ENCODE measurements at places on chromosomes 16 and 17.

- DNase-seq, result peak; percentile 37
These were observed 39.6 kb upstream of the TMEM97 start for GRCh38 chr17:28279411-28279810.

- DNase-seq, result no peak
These were observed 418.4 kb upstream of the PMFBP1 start for GRCh38 chr16:72590151-72590937.

DNA sequence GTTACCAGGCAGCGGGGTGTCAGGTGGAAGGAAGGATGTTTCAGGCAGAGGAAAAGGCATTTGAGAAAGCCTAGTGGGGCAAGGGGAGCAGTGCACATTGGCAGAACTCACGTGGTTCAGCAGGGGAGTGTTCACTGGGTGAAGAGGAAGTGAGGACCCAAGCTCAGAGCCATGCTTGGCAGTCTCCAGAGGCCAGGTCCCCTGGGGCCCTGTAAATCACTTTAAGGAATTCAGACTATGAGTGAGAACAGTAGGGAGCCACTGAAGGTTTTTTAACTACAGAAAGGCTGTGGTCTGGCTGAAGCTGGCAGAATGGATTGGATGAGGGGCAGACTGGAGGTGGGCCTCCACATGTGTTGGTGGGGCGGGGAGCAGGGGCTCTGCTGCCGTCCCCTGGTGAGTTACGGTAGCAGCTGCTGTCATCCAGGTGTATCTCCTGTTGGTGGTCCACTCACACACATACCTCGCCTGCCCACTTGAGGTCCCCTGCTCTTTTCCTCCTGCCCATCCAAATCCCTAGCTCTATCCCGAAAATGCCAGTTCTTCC lies 5.1 kb downstream of the CLEC16A start:
- no peak for DNase-seq

DNA sequence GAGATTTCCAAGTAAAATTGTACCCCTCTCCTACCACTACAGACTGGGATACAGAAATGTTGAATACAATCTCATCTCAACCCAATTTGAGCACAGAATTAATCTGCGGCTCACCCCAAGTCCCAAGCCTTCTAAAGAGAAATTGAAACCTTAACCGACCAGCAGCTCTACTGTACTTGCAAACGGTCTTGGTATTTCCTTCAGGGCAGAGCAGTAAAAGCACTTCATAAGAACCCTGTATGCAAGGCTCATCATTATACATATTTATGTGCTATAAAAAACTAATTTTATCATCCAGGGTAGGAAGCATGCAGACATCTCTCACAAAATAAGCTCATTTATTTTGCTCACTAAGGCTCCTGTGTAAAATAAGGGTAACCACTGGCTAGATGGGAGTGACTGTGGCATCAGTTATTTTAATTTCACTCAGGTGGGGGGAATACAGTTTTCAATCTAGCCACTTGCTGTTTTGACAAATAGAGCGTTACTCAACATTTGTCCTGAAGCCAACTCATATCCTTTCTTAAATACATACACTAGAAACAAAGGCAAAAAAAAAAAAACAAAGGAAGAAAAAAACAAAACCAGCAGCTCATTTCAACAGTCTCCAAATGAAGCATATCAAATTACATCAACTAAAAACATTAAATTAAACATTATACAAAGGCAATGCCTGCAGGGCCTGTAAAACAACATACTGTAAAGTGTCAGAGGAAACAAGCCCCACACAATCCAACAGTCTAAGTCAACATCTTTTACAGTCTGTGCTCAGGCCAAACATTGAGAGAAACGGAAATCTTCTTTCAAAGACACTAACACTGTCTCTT lies 65.0 kb downstream of the PARN start:
- DNase-seq, result no peak

GRCh38 chr16:19746561-19746960 lies 28.5 kb downstream of the IQCK start:
- no peak for DNase-seq

DNA sequence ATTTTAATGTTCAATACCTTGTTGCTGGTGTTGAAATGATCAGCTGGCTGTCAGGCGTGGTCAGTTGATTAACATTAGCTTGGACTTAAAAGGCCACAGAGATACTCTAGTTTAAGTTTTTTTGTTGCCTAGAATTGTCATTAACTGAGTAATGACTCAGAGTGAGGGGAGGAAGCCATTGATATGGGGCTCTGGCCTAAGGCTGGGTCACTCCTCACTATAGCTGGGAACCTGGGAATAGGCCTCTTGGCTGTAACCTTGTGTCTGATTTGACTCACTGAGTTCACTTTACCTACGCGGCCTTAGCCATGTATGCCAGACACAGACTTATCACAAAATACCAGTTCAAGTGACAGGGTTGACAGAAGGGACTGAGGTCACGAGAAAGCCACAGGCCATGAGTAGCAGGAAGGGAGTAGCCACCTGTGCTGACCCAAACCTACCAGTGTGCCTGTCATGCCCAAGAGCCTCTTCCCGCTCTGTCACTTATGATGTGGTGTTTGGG lies 37.9 kb upstream of the ADCY7 start:
- DNase-seq, result no peak

- DNase-seq, result peak; percentile 68
These were observed 13.4 kb downstream of the IRF8 start for GRCh38 chr16:85912211-85912974.

GRCh38 chr17:41524261-41524660 lies 3.8 kb downstream of the KRT19 start:
- DNase-seq, result no peak

- DNase-seq, result no peak
These were observed 37.3 kb upstream of the MMD start for GRCh38 chr17:55458978-55459377.

DNA sequence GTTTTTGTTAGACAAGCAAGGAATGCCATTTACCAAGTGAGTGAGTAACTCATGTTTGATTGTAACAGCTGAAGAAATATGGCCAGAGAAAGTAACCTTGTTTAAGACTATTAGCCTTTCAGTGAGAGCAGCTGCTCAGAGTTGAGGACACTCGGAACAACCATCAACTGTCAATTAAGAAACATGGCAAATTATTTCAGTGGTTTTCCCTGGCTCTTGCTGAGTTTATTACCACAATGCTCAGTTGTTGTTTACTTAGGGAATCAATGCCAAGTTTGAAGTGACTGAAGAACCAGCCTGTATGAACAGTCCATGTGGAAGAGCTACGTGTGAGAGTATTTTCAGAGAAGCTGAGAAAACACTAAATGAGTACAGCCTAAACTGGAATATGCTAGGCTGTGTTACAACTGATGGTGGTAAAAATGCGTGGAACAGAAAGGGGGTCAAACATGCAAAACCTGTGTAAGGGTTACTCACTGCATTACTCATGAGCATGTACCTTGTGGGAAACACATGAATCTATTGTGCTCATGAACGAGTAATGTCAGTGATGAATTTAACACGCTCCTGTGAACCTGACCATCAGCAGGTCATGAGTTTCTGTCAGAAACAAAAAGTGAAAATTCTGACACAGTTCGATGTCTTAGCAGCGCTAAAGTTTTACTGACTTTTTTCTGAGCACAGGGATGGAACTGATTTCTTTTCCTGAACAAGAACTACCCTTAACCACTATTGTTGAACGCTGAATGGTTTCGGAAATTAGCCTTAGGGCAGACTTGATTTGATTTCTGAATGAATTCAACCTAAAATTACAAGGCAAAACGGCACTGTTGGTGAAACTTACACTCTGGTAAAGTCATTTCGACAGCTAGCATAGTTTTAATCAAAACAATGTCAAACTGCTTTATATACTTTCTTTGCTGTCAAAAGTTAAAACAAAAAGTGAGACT lies 33.5 kb downstream of the GNA13 start:
- DNase-seq, result peak; percentile 53

DNA sequence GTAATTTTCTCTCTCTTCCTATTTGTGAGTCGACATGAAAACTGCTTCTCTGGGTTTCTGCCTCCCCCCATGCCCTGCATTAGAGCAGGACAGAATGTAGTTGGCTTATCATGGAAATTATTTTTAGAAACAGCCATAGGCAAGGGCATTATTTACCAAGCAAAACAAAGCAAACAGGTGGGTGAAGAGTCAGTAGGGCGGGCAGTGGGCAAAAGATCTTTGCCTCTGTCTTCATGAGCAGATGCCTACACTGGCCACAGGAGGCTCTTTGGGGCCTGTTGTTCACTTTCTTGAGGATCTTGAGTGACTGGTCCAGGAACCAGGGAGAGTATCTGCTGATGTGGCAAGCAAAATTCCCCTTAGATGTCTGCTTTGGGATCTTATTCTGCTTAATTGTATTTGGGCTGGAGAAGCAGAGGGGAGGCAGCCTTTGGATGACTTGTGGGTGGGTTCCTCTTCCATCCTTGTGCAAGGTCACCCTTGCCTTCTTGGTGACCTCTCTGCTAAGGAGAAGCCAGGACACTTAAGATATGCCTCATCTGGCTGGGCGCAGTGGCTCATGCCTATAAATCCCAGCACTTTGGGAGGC lies 42.5 kb upstream of the CLEC19A start:
- no peak for DNase-seq

GRCh38 chr16:19874851-19875546 lies 9.6 kb downstream of the GPRC5B start:
- DNase-seq, result no peak

- no peak for DNase-seq
These were observed 52.7 kb upstream of the NETO2 start for GRCh38 chr16:47196457-47196856.

- no peak for DNase-seq
These were observed 3.1 kb upstream of the BAIAP2 start for GRCh38 chr17:81031566-81032550.

DNA sequence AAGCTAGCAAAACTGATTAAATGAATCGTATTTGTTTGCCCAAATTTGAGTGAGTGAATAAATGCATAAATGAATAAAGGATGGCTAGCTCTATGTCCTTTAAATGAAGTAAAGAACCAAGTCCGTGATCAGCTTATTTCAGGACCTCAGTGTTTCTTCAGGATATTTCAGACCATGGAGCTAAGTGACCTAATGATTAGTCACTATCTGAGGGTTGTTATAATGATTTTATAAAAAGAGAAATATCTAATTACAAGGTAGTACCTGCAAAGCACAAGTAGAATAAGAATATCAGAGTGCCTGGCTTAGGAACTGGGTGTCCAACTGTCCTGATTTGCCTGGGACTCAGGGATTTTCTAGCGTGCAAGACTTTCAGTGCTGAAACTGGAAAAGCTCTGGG lies 12.5 kb downstream of the KCNJ2 start:
- no peak for DNase-seq

- DNase-seq, result no peak
These were observed 721 bp upstream of the WFIKKN2 start for GRCh38 chr17:50834429-50835300.

GRCh38 chr17:66466840-66467367 lies 164.5 kb downstream of the PRKCA start:
- DNase-seq, result peak; percentile 99

GRCh38 chr16:31052114-31052513 lies 18.8 kb downstream of the STX4 start:
- DNase-seq, result peak; percentile 83

Data from non-pigmented ciliary epithelial cell (primary cell).